Esophagus squamous epithelium (tissue), 5 donors: ENCODE measurements at places on chromosomes 6 and 20.

- no peak for DNase-seq
- no peaks in the 10 kb centered on the region for H3K27me3 ChIP-seq
- H3K27ac ChIP-seq = no peak overlapping the region
- H3K4me1 ChIP-seq = no peaks in the 10 kb centered on the region
- H3K4me3 ChIP-seq = no peak overlapping the region
Observed at GRCh38 chr6:52135217-52135616, 47.8 kb upstream of the PKHD1 start.

GRCh38 chr6:25132934-25133333, 146.2 kb upstream of the CARMIL1 start:
- H3K4me3 ChIP-seq = no peak overlapping the region
- H3K36me3 ChIP-seq = no peaks in the 10 kb centered on the region
- H3K4me1 ChIP-seq = no peaks in the 10 kb centered on the region
- no peak for DNase-seq
- H3K27ac ChIP-seq = no peak overlapping the region

DNA sequence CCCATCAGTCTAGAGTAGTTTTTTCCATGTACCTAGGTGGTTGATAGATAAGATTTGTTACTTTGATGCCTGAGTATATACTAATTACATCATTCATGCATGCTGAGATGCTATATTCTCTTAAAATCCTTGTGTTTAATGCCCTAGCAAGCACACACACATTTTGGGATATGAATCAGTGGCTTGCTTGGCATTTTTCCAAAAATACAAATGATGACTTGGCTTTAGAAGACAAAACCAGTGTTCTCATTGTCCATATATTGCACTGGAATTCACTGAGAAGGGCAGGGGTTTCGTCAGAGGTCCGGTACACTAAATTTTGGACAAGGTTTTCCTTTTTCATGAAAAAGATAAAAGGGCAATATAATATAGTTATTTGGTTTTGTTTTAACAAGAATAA, 24.9 kb downstream of the GTPBP2 start:
- H3K4me1 ChIP-seq = no peaks in the 10 kb centered on the region
- H3K4me3 ChIP-seq = no peak overlapping the region
- peaks cover 85% of the 10 kb centered on the region for H3K36me3 ChIP-seq
- H3K27ac ChIP-seq = no peak overlapping the region
- DNase-seq = no peak

- DNase-seq = no peak
- no peaks in the 10 kb centered on the region for H3K36me3 ChIP-seq
- no peak overlapping the region for H3K4me3 ChIP-seq
- no peak overlapping the region for H3K27ac ChIP-seq
Observed at GRCh38 chr6:437037-437392, 45.5 kb downstream of the IRF4 start.

GRCh38 chr20:17580895-17581294, 11.0 kb downstream of the DSTN start:
- peaks cover 94% of the 10 kb centered on the region for H3K4me1 ChIP-seq
- H3K4me3 ChIP-seq = no peak overlapping the region
- no peaks in the 10 kb centered on the region for H3K27me3 ChIP-seq
- H3K27ac ChIP-seq = peak overlapping the region; percentile 36
- no peak for DNase-seq

GRCh38 chr20:42634156-42634555, 555.5 kb downstream of the PTPRT start:
- DNase-seq = no peak
- H3K36me3 ChIP-seq = no peaks in the 10 kb centered on the region
- no peaks in the 10 kb centered on the region for H3K27me3 ChIP-seq
- H3K27ac ChIP-seq = no peak overlapping the region
- no peaks in the 10 kb centered on the region for H3K4me1 ChIP-seq

GRCh38 chr20:45967551-45968080, 4.4 kb downstream of the ZNF335 start:
- H3K36me3 ChIP-seq = peaks cover 54% of the 10 kb centered on the region
- no peaks in the 10 kb centered on the region for H3K27me3 ChIP-seq

DNA sequence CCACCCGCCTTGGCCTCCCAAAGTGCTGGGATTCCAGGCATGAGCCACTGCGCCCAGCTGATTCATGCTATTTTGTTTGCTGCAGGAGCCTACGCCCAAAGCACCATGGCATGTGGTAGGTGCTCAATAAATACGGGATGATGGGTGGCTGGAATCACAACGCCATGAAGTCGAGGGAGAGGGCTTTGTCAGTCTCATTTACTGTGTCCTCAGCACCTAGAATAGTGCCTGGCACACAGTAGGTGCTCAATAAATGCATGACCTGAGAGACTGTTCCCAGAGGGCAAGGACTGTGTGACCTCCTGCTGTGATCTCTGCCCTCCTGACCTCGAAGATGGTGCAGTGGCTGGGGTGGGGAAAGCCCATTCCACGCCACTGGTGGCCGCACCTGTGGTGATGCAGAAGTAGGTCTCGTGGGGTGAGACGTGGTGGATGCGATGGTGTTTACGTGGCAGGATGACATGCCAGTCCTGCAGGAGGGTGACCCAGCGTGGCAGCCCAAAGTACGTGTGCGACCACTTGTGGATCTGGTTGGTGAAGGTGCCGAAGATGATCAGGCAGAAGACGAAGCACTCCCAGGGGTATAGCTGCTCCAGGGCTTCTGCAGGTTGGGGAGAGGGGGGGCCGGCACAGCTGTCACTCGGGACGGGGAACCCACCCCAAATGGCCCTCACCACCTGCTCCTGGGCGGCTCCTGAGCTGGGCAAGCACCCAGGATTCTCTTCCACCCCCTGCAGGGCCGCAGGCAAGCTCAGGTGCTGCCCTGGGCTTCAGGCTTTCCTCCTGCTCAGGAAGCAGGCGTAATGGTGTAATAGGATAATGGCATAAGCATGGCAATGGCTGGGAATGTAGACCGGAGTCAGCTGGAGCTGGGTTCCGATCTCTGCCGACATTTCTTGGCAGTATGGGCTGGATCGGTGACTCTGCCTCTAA, 14.9 kb upstream of the UBE2V1 start:
- H3K4me1 ChIP-seq = peaks cover 5% of the 10 kb centered on the region
- DNase-seq = no peak
- peaks cover 33% of the 10 kb centered on the region for H3K36me3 ChIP-seq
- no peaks in the 10 kb centered on the region for H3K27me3 ChIP-seq
- H3K27ac ChIP-seq = peak overlapping the region; percentile 51
- no peak overlapping the region for H3K4me3 ChIP-seq

DNA sequence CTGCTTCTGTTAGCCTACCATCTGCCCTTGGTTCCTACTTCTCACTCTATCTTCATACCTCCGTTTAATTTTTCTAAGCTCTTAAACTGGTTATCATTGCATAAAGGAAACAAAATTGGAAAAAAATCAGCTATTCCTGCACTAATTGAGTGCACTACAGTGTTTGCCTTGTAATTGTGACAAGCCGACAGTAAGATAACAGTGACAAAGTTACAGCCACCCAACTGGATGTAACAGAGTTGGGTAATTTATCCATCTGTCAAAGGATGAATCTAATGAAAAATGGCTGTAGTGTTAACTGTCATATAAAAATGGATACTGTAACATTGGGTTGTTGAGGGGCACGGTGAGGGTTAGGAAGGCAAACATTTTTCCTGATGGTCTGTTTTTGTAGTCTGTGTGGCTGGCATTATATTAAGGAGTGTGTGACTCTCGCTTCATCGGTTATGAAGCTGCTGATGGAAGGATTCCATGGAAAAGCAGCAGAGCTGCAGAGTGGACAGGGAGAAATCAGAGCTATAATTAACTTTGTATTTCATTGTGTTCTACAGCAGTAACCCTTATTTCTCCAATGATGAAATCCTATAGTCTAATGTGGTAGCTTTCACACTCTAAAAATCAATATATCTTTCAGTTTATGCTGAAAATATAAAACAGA, 12.7 kb downstream of the PBOV1 start:
- H3K4me3 ChIP-seq = no peak overlapping the region
- no peaks in the 10 kb centered on the region for H3K36me3 ChIP-seq
- H3K27ac ChIP-seq = no peak overlapping the region
- no peaks in the 10 kb centered on the region for H3K27me3 ChIP-seq

- no peaks in the 10 kb centered on the region for H3K27me3 ChIP-seq
- H3K4me1 ChIP-seq = no peaks in the 10 kb centered on the region
- no peak overlapping the region for H3K27ac ChIP-seq
- H3K4me3 ChIP-seq = no peak overlapping the region
- no peaks in the 10 kb centered on the region for H3K36me3 ChIP-seq
Observed at GRCh38 chr6:16872543-16873235, 111.4 kb upstream of the ATXN1 start.

DNA sequence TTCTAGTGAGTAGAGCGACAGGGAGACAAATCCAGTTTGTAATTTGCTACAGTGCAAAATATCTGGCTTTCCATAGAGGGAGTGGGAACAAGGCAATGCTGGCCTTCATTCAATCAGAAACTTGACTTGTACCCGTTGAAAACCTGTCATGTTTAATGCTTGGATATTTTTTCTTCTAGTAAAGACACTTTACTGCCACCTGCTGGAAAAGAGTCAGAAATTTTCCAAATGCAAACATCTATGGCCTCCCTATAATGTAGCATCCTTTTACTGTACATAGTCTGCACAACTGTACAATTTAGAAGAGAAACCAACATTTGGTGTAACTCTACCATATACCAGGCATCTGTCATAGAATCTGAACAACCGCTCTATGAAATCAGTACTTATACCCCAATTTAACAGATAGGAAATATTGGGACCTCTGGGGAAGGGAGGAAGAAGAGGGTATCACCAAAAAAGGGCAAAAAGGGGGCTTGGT, 16.7 kb upstream of the TBC1D20 start:
- H3K27me3 ChIP-seq = no peaks in the 10 kb centered on the region
- H3K4me1 ChIP-seq = no peaks in the 10 kb centered on the region
- H3K27ac ChIP-seq = no peak overlapping the region
- H3K4me3 ChIP-seq = no peak overlapping the region

GRCh38 chr20:13085275-13085674, 76.5 kb downstream of the SPTLC3 start:
- H3K4me1 ChIP-seq = no peaks in the 10 kb centered on the region
- no peak for DNase-seq
- H3K36me3 ChIP-seq = no peaks in the 10 kb centered on the region
- no peak overlapping the region for H3K27ac ChIP-seq

- DNase-seq = no peak
- no peaks in the 10 kb centered on the region for H3K27me3 ChIP-seq
- no peaks in the 10 kb centered on the region for H3K36me3 ChIP-seq
Observed at GRCh38 chr20:58720890-58721289, 28.3 kb downstream of the NPEPL1 start.

- DNase-seq = peak; percentile 15
- H3K4me3 ChIP-seq = peak overlapping the region; percentile 91
- peak overlapping the region; percentile 90 for H3K27ac ChIP-seq
- peaks cover 26% of the 10 kb centered on the region for H3K4me1 ChIP-seq
- H3K36me3 ChIP-seq = no peaks in the 10 kb centered on the region
- no peaks in the 10 kb centered on the region for H3K27me3 ChIP-seq
Observed at GRCh38 chr6:116371120-116371917, 572 bp downstream of the DSE start.

DNA sequence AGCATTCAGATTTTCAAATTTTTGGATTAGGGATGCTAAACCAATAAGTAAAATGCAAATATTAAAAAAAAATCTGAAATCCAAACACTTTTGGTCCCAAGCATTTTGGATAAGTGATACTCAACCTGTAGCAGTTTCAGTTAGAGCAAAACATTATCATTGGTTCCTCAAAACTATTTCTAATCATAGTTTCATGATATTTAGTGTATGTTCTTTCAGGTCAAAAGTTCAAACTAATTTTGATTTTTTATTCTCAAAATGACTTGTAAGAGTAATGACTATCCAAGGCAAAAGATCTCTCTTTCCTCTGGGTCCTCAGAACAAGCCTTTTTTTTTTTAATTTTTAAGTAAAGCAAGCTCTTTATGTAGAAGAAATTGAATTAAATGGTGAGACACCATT, 64.0 kb upstream of the TFB1M start:
- no peak overlapping the region for H3K4me3 ChIP-seq
- DNase-seq = no peak
- no peaks in the 10 kb centered on the region for H3K27me3 ChIP-seq
- no peaks in the 10 kb centered on the region for H3K36me3 ChIP-seq
- no peak overlapping the region for H3K27ac ChIP-seq

- no peak overlapping the region for H3K27ac ChIP-seq
- no peak for DNase-seq
- no peaks in the 10 kb centered on the region for H3K27me3 ChIP-seq
- no peaks in the 10 kb centered on the region for H3K4me1 ChIP-seq
- no peak overlapping the region for H3K4me3 ChIP-seq
Observed at GRCh38 chr6:20918868-20919267, 384.6 kb downstream of the CDKAL1 start.

DNA sequence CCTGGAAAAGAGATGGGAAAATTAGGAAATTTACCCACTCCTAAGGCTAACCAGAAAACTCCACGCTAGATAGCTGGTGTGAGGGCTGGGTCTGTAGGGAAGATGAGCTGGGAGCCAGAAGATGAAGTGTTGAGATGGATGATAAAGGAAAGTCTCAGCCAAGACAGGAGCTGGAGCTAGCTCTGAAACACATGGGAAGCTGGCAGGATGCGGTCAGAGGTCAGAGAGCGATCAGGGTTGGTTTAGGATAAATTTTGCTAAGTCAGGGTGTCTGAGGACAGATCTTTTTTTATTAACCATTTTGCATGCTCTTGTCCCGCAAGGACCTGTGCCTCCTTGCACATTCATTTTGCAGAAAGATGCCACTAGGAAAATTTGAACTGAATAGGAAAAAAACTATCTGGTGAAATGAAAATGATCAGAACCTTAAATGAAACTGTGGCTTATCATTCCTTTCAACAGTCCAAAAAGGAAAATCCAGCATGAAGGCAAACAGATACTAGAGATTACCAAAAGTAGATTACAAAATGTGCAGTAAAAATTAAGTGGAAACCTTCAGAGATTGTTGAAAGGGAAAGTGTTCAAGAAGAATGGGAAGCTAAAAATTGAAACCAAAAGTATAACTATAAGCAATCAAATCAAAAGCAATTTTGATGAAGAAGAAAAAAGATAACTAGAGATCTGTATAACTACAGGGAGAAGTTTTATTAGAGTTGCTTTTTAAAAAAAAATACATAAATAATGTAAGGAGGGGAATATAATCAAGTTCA, 10.7 kb upstream of the EDN1 start:
- H3K27me3 ChIP-seq = no peaks in the 10 kb centered on the region
- H3K27ac ChIP-seq = no peak overlapping the region
- H3K36me3 ChIP-seq = no peaks in the 10 kb centered on the region

DNA sequence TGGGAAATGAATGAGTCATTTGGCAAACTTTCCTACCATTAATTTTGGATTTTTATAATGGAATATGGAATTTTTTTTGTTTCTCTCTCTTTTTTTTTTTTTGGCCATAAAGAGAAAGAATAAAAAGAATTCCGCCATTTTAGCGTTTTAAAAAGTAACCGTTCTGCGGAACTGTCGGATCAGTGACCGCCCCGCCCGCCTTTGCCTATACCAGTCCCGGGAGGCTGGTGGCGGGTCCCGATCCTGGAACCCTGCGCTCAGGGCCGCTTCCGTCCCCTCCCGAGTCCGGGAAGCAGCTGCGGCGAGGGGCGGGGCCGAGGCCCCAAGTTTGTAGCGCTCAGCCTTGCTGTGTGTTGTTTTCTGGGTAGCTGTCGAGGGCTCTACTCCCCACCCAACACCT, 609 bp downstream of the L3MBTL1 start:
- DNase-seq = no peak
- H3K27me3 ChIP-seq = no peaks in the 10 kb centered on the region
- peaks cover 22% of the 10 kb centered on the region for H3K4me1 ChIP-seq
